ENCODE measurements at places on chromosomes 6 and 20.

GRCh38 chr6:25548451-25548850, 103.6 kb upstream of the SCGN start:
- DNase-seq: no peak

GRCh38 chr6:35402136-35402855, 49.8 kb upstream of the FANCE start:
- no peak for DNase-seq

- DNase-seq: peak; percentile 50
Observed at GRCh38 chr20:2800521-2801285, at the start of gene CPXM1. TSS of gene CPXM1 (minus strand) at chr20:2800627. CDS start at chr20:2800572, 55 bp downstream.

GRCh38 chr6:143368426-143368825, 82.1 kb downstream of the ADAT2 start:
- DNase-seq: no peak

GRCh38 chr6:32886681-32887383, 32.8 kb downstream of the PSMB9 start:
- peak; percentile 21 for DNase-seq

DNA sequence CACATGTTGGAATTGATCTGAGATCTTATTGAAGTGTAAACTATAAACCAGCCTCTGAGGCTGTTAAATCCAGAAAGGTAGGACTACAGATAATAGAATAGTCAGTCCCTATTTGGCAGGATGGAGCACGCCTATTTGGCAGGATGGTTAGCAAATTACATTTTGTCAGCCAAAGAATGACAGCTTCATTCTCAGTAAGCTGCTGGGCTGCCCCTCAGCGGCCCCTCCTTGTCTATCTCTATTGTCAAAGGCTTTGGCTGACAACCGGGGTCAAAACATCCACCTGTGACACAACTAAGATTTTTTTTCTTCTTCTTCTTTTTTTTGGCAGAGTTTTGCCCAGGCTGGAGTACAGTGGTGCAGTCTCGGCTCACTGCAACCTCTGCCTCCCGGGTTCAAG, 123.4 kb upstream of the ECI2 start:
- peak; percentile 48 for DNase-seq

GRCh38 chr20:48763216-48763914, 64.4 kb downstream of the PREX1 start:
- no peak for DNase-seq

GRCh38 chr6:107801173-107801886, 22.8 kb downstream of the SCML4 start:
- no peak for DNase-seq

- DNase-seq: no peak
Observed at GRCh38 chr6:24856901-24857670, 58.4 kb upstream of the ARMH2 start.

GRCh38 chr20:62677678-62678077, 31.0 kb upstream of the NTSR1 start:
- no peak for DNase-seq

DNA sequence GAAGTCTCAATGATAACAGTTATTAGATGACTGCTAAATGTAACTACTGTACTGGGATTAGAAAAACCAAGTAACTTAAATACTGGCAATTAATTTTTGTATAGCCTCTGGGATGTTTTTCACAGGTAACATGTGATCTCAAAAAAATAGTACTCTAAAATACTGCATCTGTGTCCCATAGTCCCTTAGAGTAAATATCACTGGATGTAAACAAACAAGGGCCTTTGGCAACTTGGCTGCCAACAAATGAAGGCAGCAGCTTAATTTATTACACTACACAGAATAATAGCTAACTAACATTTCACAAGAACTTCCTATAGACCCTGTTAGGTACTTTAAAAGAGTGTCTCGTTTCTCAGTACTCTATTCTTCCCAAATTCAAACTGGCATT, 14.0 kb downstream of the ARHGAP18 start:
- no peak for DNase-seq

- no peak for DNase-seq
Observed at GRCh38 chr6:7389162-7389450, 436 bp downstream of the CAGE1 start.

DNA sequence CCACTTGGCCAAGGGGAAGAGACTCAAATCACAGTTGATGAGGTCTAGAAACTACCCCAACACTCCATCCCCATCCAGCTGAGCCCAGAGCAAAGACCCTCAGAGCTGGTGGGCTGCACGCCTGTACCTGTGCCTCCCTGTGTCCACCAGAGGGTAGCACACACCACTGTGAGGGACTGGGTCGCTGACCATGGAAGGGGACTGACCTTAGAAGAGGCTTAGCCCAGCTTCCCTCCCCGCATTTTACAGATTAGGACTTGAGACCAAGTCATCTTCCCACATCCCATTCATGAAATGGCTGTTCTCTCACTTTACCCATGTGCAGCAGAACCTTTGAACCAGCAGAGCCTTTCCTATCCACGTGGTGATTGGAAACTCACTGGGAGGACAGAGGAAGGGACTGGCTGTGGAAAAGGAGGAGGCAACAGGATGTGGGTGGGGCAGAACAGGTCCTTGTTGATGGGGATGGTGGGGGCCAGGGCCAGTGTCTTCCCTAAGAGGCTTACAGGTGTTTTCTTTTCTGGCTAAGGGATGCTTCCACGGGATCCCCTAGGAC, 44.3 kb downstream of the CPXM1 start:
- DNase-seq: no peak

GRCh38 chr6:169248521-169248971, 5.1 kb downstream of the THBS2 start:
- no peak for DNase-seq

DNA sequence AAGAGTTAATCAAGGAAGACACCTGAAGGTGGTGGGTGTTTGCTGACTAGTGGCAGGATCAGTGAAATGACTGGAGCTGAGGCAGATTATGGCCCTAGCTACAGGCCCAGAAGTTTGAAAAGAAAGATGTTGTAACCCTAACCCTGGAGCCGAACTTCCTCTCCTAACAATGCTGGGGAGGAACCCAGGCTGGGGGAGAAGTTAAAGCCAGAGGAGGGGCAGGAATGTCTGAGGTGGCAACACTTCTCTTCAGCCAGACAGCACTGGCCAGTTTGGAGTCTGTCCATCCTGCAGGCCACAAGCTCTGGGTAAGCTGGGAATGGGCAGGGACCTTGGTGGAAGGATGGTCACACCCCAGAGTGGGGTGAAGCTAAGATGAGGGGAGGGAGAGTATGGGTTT, at the start of gene LST1:
Gene LST1 (plus strand): TSS at position 270 of the 400 bp plus-strand sequence. CDS start 1,023 bp downstream, outside the sequence.
- no peak for DNase-seq

GRCh38 chr20:46260480-46260879, 47.8 kb downstream of the CDH22 start:
- DNase-seq: no peak

DNA sequence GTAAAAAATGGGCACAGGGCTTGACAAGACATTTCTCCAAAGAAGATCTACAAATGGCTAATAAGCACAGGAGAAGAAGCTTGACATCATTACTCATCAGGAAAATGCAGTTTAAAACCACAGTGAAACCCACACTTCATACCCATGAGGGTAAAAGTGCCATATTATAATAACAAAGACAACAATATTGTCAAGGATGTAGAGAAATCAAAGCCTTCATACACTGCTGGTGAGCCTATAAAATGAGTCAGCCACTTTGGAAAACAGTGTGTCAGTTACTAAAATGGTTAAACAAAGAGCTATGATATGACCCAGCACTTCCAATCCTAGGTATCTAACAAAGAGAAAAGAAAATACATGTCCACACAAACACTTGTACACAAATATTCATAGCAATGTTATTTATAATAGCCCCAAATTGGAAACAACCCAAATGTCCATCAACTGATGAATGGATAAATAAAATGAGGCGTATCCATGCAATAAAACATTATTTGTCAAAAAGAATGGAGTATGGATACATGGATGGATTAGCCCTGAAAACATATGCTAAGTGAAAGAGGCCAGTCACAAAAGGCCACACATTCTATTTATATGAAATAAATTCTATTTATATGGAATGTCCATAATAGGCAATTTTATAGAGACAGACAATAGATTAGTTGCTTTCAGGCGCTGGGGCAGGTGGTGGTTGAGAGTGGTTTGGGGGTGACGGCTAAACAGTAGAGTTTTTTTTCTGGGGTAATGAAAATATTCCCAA, 11.5 kb upstream of the IL20RA start:
- no peak for DNase-seq

- DNase-seq: no peak
Observed at GRCh38 chr20:63900413-63900812, 5.5 kb downstream of the DNAJC5 start.

GRCh38 chr6:153424719-153425400, 293.8 kb upstream of the RGS17 start:
- DNase-seq: no peak

DNA sequence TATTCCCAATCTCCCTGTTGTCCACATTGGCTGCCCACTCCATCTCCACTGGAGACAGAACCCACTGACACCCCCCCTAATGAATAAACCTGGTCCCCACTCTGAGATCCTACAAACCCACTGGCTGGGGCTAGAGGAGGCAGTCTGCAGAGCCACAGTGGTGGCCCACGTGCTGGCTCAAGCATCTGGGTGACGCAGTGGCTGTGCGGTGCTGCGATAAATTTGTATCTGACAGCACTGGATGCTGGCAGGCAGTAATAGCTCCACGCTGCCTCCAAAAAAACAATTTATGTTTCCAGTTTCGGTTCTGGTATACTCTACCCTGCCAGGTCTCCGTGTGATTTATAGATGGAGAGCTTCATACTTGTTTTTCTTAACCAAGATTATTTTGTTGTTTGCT, 87.1 kb upstream of the SYNDIG1 start:
- DNase-seq: no peak

DNA sequence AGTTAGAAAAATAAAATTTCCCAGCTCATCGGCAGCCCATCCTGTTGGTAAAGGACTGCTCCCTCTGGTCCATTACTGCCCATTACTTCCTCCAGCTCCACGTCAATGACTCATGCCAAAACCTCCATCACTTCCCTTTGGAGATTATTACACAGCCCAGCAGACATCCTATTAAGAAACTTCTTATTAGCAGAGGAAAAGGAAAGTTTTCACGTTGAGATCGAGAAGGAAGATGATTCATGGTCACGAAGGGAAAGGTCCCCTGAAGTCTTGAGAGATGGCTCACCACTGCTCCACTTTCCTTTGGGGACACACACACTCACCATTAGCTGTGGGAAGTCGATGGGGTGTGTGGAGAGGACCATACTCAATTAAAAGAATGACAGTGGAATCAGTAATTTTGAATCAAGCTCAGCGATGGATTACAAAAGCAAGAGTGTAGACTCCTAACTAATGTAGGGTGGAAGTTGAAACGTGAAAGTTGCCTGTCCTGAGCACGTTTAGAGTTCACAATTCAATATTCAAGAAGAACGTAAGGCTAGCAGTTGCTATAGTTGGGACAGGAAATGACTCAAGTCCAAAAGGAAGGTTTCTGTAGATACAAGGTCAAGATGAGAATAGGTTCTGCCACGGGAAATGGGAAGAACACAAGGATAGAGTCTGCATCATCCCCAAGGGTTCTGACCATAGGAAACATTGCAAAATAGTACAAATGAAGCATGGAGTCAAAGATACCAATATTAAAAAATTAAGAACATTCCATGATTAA, 21.6 kb downstream of the SASH1 start:
- DNase-seq: no peak

DNA sequence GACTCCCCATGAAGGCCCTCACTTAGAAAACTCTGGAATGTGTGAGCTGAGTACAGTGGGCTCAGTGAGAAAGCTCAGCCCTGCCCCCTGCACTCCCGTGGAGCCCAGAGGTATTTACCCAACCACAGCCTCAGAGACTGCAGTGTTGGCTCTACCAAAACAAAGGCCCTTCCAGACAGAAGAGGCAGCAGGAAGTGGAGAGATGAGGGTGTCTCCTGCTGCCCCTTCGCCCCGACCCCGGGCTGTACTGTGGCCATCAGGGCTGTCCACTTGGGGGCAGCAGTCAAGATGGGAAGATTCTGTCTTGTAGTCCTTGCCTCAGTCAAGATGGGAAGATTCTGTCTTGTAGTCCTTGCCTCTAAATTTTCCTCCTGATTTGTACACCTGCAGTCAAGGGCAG, 341.3 kb downstream of the TAF4 start:
- DNase-seq: no peak

DNA sequence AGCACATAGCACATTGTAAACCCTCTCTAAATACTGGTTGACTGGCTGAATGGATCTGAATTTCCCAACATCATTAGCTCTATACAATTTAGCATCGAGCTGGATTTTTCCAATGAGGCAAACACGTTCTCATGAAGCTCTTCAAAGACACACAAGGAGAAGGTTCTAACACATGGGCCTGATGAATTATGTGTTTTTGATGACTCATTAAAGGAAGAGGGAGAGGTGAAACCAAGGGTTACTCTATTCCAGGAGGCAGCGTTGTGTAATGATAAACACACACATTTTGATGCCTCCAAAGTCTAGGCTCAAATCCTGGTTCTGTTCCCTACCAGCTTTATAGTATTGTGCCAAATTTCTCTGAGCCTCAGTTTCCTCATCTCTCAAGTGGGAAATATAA, 84.3 kb downstream of the PFDN4 start:
- DNase-seq: no peak

GRCh38 chr6:71033890-71034289, 77.0 kb upstream of the B3GAT2 start:
- DNase-seq: no peak

GRCh38 chr20:34689486-34689885, 12.6 kb upstream of the PIGU start:
- no peak for DNase-seq

- DNase-seq: peak; percentile 92
Observed at GRCh38 chr6:21188505-21189223, 404.9 kb upstream of the SOX4 start.
